NCI-H2081 (cell line): ENCODE measurements at places on chromosomes 1 and 21.

DNA sequence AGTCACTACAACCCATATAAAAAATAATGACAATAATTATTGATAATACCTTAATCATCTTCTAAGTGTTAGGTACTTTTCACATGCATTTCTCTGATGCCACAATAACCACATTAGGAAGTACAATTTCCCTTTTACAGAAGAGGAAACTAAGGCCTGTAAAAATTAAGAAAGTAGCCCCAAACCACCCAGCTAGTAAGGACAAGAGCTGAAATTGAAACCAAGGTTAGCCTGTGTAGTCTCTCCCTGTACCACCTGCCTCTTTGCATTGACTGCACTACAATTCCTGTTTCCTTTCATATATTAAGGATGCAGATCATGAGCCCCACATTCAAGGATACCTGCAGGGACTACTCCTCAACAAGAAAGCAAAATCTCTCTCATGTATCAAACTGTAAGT, 288.8 kb downstream of the GPATCH2 start:
- DNase-seq: no peak

- no peak for DNase-seq
These were observed 4.3 kb downstream of the CASQ1 start for GRCh38 chr1:160194737-160195059.

GRCh38 chr1:6490181-6491080, 1.0 kb downstream of the PLEKHG5 start:
- DNase-seq: peak; percentile 51

DNA sequence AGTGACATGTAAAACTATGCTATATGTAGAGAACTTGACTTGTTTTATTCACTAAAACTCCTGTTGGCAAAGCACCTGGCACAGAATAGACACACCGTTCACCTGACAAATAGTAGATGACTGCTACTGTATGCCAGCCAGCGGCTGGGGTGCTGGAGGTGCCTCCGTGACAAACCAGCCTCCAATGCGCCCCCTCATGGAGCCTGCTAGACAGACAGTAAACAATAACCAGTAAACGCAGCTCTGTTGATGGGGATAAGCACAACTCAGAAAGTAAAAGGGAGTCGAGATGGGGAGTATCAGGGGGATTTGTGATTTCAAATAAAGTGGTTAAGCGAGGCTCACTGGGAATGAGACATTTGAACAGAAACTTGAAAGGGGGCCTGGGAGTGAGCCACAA, 107.2 kb downstream of the PRDM2 start:
- no peak for DNase-seq

DNA sequence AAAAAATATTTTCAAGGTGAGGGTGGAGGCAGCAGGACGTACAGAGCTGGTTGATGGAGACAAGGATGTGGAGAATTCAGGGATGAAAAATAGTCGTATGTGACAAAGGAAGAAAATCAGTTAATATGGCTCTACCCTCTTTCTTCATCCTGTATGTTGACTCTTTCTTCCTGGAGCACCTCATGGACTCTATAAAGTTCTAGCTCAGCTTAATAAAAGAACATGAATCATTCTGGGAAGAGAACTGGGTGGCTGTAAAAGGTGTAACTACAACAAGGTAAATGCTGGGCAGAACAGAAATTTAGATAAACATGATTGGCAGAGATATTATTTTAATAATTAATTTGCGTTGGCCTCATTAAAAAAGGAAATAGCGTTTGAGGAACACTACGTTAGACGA, 241.8 kb upstream of the MAP1LC3C start:
- no peak for DNase-seq

DNA sequence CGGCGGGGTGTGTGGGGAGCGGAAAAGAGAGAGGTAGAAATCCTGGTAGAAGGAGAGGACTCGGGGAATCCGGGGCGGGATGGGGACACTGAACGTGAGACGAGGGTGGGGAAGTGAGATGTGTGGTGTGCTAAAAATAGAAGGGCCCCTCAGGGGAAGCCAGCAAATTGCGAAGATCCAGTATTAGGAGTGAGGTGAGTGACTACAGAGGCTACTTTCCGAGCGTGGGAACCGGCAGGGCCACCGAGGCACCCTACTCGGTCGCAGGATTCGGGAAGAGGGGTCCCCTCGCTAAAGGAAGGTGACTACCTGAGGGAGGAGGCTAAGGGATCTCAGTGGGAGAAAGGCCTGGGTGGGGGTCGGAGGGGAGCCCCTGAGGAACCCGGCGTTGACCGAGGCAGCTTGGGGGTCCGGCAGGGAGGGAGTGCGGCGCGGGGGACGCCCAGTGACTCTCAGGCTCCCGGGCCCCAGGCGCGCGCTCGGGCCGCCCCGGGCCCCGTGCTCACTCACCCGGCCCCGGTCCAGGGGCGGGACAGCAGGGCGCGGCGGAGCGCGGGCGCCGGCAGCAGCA, 318 bp downstream of the ALDH4A1 start:
- no peak for DNase-seq

DNA sequence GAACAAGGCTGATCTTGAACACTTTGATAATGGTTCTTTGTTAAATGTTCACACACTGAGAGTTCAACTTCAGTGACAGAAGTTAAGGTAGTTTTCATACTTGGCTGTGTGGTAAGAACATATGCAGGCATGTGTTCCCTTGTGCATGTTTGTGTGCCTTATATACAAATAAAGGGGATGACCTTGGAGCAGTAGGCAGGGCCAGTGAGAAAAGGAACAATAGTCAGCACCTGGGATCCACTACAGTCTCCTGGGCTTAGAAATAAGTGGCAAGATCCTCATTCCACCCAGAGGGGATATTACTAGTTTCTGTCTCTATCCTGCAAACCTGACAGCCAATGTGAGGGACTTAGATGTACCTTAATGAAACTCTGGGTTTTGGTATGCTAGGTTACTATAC, 50.3 kb upstream of the DMRTA2 start:
- DNase-seq: no peak

GRCh38 chr1:169475806-169476387, 9.8 kb downstream of the SLC19A2 start:
- no peak for DNase-seq

DNA sequence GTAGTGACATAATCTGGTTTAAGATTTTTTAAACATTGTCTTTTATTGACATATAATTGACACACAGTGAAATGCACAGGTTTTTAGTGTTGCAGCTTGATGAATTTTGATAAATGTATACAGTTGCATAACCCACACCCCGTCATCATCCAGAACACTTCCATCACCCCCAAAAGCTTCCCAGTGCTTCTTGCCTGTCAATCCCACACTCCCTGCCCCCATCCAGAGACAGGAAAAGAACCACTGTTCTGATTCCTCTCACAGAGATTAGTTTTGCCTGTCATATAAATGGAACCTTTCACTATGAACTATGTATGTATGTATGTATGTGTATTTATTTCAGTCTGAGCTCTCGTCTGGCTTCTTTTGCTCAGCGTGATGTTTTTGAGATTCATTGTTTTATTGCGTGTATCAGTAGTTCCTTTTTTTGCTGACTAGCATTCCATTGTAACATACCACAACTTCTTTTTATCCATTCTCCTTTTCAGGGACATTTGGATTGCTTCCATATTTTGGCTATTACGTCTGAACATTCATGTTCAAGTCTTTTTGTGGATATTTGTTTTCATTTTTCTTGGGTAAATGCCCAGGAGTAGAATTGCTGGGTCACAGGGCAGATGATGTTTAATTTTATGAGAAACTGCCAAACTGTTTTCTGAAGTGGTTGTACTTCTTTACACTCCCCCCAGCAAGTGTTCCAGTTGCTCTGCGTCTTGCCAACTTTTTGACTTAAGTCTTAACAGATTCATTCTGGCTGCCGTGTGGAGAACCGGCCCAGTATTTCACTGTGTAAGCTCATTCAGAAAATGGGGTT, 8.7 kb downstream of the UBIAD1 start:
- DNase-seq: no peak
